ENCODE measurements at places on chromosomes 7 and 10.

DNA sequence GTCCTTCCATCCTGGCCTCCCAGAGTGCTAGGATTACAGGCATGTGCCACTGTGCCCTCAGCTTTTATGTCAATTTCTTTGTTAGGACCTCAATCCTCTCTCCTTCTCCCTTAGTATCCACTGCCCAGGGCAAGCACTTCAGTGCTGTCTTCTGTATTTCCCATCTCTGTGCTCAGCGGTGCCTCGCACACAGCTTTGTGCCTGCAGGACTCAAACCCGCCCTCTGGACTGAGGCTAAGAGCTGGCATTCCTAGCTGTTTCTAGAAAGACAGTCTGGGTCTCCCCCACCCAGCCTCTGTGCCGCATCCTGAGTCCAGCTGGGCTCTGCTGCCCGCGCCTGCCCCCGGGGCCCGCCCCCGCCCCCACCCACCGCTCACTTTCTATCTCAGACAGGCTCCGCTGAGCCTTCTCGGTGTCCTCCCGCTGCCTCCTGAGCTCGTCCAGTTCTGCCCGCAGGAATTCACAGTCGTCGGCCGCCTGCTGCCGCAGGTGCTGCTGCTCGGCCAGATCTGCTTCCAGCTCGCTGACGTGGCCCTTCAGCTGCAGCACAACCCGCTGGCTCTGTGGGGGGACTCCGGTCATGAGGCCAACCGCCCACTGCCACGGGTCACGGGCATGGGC is 67.3 kb downstream of the SPDYE5 start:
- no peak for DNase-seq

DNA sequence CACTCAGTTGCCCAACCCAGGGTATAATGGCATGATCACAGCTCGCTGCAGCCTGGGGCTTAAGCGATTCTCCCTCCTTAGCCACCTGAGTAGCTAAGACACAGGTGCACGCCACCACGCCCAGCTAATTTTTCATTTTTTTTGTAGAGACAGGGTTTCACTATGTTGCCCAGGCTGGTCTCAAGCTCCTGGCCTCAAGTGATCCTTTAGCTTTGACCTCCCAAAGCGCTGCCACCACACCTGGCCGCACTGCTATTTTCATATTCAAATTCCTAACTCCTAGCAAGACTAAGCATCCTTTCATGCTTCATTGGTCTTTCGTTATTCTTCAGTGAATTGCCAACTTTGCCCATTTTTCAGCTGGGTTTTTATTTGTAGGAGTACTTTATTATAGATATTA is 30.4 kb upstream of the DAGLB start:
- no peak for DNase-seq

DNA sequence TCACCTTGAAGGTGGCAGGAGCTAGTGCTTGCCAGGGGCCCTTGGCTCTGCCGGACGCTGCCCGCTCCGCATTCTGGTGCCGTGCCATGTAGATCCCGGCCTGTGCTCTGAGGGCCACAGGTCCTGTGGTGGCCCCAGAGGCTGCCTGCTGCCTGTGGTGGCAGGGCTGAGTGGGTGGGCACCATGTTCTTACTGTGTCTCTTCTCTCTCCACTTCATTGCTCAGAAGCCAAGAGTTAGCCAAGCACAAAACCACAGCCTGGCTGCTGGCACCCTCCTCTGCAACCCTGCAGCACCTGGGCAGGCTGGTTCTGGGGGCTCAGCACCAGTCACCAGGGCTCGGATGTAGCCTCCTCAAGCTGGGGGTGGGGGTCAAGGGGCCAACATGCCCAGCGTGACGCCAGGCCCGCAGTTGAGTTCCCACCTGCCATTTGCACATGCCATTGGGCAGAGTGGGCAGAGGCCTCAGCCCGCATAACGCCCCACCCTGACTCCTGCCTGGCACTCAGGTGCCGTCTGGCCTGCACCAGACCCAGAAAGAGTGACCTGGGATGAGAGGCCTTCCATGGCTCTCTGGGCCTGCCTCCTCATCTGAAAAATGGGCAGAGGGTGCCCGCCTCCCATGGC is 16.3 kb downstream of the ZMIZ1 start:
- no peak for DNase-seq

DNA sequence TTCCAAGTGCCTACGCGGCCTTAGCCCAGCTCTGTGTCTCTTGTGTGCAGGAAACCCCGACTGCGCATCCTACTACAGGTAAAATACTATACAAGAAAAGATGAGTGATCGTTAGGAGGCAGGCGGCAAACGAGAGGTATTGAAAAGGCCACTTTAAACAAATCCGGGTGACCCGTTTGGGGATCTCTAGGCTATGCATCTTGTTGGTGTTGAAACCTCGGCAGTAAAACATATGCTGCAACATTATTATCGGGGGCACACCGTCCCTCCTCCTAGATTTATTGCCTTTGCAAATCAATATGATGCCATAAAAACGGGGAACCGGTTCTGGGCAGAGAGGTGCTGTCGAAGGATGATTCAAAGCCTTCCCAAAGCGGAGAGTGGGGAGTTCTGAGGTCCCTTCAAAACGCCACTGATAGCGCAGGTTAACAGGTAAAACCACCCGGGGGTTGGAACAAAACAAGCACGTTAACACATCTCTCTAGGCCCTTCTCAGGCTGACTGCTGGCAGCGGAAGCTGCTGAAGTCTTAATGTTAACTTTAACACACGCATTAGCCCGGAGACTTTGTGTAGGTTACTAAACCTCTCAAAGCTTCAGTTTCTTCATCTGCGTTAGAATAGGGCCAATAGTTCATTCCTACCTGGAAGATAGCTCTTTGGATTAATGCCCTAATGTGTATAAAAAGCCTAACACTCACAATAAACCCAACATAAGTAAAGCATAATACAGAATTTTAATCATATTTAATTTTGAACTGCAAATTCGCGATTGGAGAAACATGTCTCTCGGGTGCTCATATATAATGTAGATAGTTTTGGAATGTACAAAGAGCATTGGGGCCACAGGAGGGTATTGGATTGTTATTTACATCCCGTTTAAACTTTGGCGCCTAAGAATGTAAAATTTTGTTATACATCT is 2.6 kb upstream of the TBX20 start:
- DNase-seq, result no peak

- DNase-seq, result no peak
Measured at GRCh38 chr10:87928996-87929395, 65.6 kb downstream of the PTEN start.

DNA sequence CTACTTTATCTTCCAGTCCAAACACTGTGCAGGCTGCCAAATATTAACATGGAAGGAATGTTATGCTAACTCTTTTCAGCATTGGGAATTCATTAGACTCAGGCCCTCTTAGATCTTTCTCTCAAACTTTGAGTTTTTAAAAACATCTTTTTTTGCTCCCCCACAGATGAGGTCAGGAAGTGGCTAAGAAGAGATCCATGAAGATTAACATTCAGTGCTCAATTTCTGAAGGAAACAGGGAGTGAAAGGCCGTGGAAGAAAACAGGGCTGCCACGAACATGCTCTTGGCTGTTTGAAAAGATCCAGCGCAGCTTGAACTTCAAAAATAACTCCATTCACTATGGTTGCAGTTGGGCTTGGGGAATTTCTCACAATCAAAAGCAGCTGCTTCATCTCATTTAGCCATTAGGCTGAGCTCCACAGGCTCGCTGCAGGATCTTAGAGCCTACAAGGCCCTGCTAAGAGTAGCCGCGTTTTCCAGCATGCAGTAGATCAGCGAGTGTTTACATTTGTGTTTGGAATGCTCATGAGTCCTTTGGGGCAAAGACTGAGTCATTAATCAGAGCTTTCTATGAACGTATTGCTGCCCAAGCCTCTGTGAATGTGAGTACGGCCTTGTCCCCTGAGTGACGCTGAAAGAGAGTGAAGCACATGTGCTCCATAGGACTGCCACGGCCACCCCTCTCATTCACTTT is 41.2 kb upstream of the TNS3 start:
- DNase-seq, result no peak

GRCh38 chr10:14358886-14359573 is 28.3 kb upstream of the FRMD4A start:
- DNase-seq, result no peak

DNA sequence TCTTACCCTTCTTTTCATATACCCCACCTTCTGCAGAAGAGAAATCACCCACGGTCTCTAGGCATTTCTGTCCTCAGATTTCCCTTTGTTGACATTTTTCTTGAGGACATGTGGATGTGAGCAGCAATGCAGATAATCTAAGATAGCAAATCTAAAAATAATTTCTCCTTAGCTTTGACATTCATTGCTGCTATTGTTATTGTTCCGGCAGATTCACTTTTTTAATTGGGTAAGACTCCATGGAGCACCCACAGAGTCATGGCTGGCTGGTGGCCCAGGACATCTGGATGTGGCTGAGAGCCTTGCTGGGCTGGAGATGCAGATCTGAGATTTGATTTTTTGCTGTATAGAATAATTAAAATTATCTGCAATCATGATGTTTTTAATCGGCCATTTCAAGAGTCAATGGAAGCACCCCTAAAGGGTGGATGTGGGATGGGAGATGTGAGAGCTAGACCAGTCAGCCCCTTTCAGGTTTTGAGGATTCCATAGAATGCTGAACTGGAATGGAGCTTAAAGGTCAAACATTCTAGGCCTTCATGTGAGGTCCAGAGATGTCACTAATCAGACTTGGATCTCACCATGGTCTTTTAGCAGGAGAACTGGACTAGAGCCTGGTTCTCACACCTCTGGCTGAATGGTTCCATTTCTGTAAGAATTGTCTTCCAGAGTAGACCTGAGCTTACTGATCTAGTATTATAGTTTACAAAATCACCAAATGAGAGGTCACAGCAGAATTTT is 37.5 kb downstream of the TAS2R41 start:
- DNase-seq, result no peak

DNA sequence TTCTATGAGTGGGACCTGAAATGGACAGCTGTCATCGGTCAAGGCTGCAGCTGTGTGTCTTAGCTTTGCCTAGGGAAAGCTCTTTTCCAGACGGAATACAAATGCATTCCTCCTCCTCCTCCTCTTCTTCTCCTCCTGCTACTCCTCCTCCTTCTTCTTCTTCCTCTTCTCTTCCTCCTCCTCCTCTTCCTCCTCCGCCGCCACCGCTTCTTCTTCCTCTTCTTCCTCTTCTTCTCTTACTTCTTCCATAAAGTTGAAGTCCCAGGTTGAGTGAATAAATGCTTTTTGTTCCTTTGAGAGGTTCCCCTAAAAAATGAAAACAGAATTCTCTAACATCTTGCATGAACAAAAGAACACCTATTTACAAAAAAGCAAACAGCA is 28.7 kb downstream of the KLF6 start:
- DNase-seq, result peak; percentile 33

- DNase-seq, result no peak
Measured at GRCh38 chr7:12028508-12028907, 182.6 kb upstream of the TMEM106B start.

- no peak for DNase-seq
Measured at GRCh38 chr10:120832106-120832505, 19.1 kb upstream of the WDR11 start.

GRCh38 chr7:34421526-34421925 is 236.5 kb upstream of the NPSR1 start:
- no peak for DNase-seq

- peak; percentile 27 for DNase-seq
Measured at GRCh38 chr10:86649471-86650150, 4.7 kb upstream of the OPN4 start.

DNA sequence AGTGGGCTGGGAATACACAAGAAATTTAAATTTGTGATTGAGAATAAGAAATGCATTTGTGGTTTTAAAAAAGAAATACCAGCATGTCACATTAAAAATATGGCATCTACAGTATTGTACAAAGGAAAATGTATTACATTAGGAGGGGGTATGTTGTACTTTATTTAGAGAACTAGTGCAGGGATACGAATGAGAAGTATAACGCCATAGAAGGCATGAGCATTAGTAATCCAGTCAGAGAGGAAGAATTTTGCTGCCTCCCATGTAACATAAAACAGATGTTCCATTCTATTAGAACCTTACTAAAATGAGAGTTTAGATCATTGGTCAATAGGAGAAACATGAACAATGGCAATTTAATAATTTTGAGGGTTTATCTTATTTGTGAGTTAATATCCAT is 182.2 kb downstream of the ADK start:
- DNase-seq, result no peak

- no peak for DNase-seq
Measured at GRCh38 chr10:33291053-33291592, 43.3 kb downstream of the NRP1 start.

DNA sequence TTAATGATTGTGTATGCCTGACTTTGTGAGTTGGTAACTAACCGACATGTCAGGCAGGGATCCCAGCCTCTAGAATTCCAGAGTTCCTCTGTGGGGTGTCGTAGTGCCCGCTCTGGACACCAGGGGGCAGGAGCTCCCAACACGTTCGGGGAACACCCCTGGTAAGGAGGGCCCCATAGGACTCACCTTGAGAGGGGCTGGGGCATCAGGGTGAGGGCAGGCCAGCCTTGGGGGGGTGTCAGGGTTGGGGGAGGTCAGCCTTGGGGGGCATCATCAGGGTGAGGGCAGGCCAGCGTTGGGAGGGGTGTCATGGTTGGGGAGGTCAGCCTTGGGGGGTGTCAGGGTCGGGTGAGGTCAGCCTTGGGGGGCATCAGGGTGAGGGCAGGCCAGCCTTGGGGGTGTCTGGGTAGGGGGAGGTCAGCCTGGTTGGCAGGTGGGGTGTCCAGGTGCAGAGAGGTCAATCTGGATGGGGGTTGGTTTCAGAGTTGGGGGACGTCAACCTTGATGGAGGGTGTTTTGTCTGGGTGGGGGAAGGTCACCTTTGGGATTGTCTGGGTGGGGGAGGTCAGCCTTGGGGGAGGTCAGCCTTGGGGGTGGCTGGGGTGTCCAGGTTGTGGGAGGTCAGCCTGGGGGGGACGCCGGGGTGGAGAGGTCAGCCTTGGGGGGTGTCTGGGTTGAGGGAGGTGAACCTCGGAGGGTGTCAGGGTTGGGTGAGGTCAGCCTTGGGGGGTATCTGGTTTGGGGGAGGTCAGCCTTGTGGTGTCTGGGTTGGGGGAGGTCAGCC is 45.6 kb upstream of the SUN1 start:
- peak; percentile 73 for DNase-seq

Measured in left lobe of liver (tissue), 2 donors.